Endothelial cell of umbilical vein (primary cell): ENCODE measurements at places on chromosomes 13 and 19. TPM values are rescaled to one million over a fixed set of nuclear protein-coding genes. Genes with fewer than 3 reads are reported as not detected.

The NLRP9 gene
- total RNA-seq = not detected in 2 replicates

The SMIM44 gene
- not detected in 2 replicates for total RNA-seq

The LACC1 gene
- 3.8 and 4.0 TPM in 2 replicates for total RNA-seq

The ZNF20 gene
- 0.35 and 0.88 TPM in 2 replicates for total RNA-seq

The TTC9B gene
- total RNA-seq = not detected in 2 replicates

The CDX2 gene
- not detected in 2 replicates for total RNA-seq

The MUC16 gene
- not detected in 2 replicates for total RNA-seq

The NLRP12 gene
- 0.58 and 0.73 TPM in 2 replicates for total RNA-seq

The PRTN3 gene
- not detected in 2 replicates for total RNA-seq

The SLC7A10 gene
- not detected in 2 replicates for total RNA-seq

The PLVAP gene
- 5.7 and 11.1 TPM in 2 replicates for total RNA-seq

GRCh38 chr13:28128030-28128429, 10.3 kb upstream of the PAN3 start:
- no peaks in the 10 kb centered on the region for H3K4me1 ChIP-seq
- no peaks in the 10 kb centered on the region for H3K36me3 ChIP-seq
- no peak overlapping the region for H3K4me3 ChIP-seq
- DNase-seq = no peak
- H3K27ac ChIP-seq = no peak overlapping the region

DNA sequence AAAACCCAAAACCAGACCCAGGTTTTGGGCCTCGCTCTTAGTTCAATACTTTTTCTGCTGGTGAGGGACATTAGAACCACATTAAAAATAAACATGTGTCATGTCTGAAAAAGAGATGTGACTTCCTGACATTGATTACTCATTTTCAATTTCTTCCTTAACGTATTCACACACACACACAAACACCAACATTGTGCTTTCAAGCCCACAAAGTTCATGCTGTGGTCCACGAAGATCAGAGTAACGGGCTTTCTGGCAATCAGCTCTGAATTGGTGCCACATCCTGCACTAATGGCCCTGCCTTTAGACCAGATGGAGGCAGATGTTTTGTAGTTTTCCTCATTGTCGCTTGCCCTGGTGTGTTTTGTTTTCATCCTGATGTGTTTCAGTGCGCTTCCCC, 47.9 kb upstream of the POMP start:
- no peak overlapping the region for H3K27ac ChIP-seq
- H3K4me1 ChIP-seq = peaks cover 8% of the 10 kb centered on the region
- H3K27me3 ChIP-seq = no peaks in the 10 kb centered on the region
- DNase-seq = no peak
- H3K4me3 ChIP-seq = no peak overlapping the region

GRCh38 chr19:48489608-48490216, 20.5 kb downstream of the CYTH2 start:
- peaks cover 3% of the 10 kb centered on the region for H3K27me3 ChIP-seq
- peak; percentile 65 for DNase-seq
- H3K36me3 ChIP-seq = no peaks in the 10 kb centered on the region
- no peak overlapping the region for H3K4me3 ChIP-seq
- peaks cover 13% of the 10 kb centered on the region for H3K4me1 ChIP-seq

- H3K27me3 ChIP-seq = no peaks in the 10 kb centered on the region
- no peak overlapping the region for H3K4me3 ChIP-seq
- peak overlapping the region; percentile 7 for H3K27ac ChIP-seq
- peak; percentile 56 for DNase-seq
These were observed 118.4 kb downstream of the COG6 start for GRCh38 chr13:39773833-39774232.

GRCh38 chr13:44516771-44517170, 59.4 kb downstream of the TSC22D1 start:
- no peaks in the 10 kb centered on the region for H3K4me1 ChIP-seq
- no peak for DNase-seq
- H3K36me3 ChIP-seq = no peaks in the 10 kb centered on the region
- H3K27ac ChIP-seq = no peak overlapping the region
- no peaks in the 10 kb centered on the region for H3K27me3 ChIP-seq

GRCh38 chr13:36370108-36370429, 23.9 kb upstream of the SPART start:
- H3K4me3 ChIP-seq = no peak overlapping the region
- DNase-seq = no peak
- H3K27ac ChIP-seq = no peak overlapping the region
- H3K4me1 ChIP-seq = no peaks in the 10 kb centered on the region
- no peaks in the 10 kb centered on the region for H3K36me3 ChIP-seq
- no peaks in the 10 kb centered on the region for H3K27me3 ChIP-seq

- no peak for DNase-seq
- H3K4me3 ChIP-seq = no peak overlapping the region
- H3K27ac ChIP-seq = no peak overlapping the region
- H3K36me3 ChIP-seq = no peaks in the 10 kb centered on the region
These were observed 969.7 kb downstream of the SLITRK1 start for GRCh38 chr13:82912564-82912963.

DNA sequence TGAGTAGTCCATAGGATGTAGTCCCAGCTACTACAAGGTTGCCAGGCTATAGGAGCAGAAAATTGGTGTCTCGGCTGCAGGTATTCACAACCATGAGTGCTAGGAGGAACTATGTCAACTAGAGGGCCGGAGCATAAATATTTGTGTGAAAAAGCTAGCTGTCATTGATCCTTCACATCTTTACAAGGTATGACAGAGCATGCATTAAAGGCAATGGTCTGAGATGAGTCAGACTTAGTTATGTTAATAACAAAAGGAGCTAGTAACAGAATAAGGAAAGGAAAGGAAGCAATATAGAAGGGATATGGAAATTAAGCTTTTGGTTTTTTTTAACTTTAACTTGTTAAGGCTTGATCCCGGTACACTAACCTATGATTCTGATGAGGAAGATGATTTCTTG, 40.9 kb upstream of the PSG9 start:
- H3K27ac ChIP-seq = no peak overlapping the region
- H3K4me1 ChIP-seq = no peaks in the 10 kb centered on the region
- no peak overlapping the region for H3K4me3 ChIP-seq

DNA sequence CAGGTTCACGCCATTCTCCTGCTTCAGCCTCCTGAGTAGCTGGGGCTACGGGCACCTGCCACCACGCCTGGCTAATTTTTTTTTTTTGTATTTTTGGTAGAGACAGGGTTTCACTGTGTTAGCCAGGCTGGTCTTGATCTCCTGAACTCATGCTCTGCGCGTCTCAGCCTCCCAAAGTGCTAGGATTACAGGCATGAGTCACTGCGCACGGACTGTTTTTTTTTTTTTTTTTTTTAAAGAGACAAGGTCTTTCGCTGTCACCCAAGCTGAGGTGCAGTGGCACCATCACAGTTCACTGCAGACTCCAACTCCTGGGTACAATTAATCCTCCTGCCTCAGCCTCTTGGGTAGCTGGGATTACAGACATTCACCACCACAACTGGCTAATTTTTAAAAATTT, 8.2 kb upstream of the ADAMTS10 start:
- no peak for DNase-seq
- no peaks in the 10 kb centered on the region for H3K27me3 ChIP-seq
- no peak overlapping the region for H3K4me3 ChIP-seq
- no peak overlapping the region for H3K27ac ChIP-seq
- no peaks in the 10 kb centered on the region for H3K36me3 ChIP-seq
- H3K4me1 ChIP-seq = no peaks in the 10 kb centered on the region

GRCh38 chr13:110517505-110518225, 43.9 kb downstream of the RAB20 start:
- no peaks in the 10 kb centered on the region for H3K4me1 ChIP-seq
- DNase-seq = no peak
- no peaks in the 10 kb centered on the region for H3K27me3 ChIP-seq
- peaks cover 3% of the 10 kb centered on the region for H3K36me3 ChIP-seq
- no peak overlapping the region for H3K4me3 ChIP-seq
- no peak overlapping the region for H3K27ac ChIP-seq

DNA sequence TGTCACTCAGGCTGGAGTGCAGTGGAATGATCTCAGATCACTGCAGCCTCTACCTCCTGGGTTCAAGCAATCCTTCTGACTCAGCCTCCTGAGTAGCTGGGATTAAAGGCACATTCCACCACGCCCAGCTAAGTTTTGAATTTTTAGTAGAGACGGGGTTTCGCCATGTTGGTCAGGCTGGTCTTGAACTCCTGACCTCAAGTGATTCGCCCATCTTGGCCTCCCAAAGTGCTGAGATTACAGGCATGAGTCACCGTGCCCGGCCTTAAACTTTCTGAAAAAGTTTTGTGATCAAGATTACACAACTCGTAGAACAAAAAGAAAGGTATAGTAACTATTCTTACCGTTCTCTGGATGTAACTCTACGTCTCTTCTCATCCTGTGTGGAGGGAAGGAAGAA, 21.2 kb downstream of the DNMT1 start:
- H3K4me1 ChIP-seq = no peaks in the 10 kb centered on the region
- H3K27ac ChIP-seq = no peak overlapping the region
- no peak overlapping the region for H3K4me3 ChIP-seq
- H3K27me3 ChIP-seq = no peaks in the 10 kb centered on the region
- H3K36me3 ChIP-seq = peaks cover 19% of the 10 kb centered on the region
- no peak for DNase-seq

GRCh38 chr19:2446381-2446780, 10.4 kb downstream of the LMNB2 start:
- no peak overlapping the region for H3K27ac ChIP-seq
- H3K36me3 ChIP-seq = peaks cover 3% of the 10 kb centered on the region
- H3K4me3 ChIP-seq = no peak overlapping the region

GRCh38 chr13:104895521-104895920, 1639.9 kb downstream of the EFNB2 start:
- no peak overlapping the region for H3K4me3 ChIP-seq
- no peak overlapping the region for H3K27ac ChIP-seq
- DNase-seq = no peak
- H3K27me3 ChIP-seq = no peaks in the 10 kb centered on the region
- H3K4me1 ChIP-seq = no peaks in the 10 kb centered on the region

GRCh38 chr13:99404005-99404755, 97.0 kb upstream of the GPR183 start:
- no peak for DNase-seq
- no peak overlapping the region for H3K4me3 ChIP-seq
- no peaks in the 10 kb centered on the region for H3K4me1 ChIP-seq
- no peak overlapping the region for H3K27ac ChIP-seq
- no peaks in the 10 kb centered on the region for H3K36me3 ChIP-seq

DNA sequence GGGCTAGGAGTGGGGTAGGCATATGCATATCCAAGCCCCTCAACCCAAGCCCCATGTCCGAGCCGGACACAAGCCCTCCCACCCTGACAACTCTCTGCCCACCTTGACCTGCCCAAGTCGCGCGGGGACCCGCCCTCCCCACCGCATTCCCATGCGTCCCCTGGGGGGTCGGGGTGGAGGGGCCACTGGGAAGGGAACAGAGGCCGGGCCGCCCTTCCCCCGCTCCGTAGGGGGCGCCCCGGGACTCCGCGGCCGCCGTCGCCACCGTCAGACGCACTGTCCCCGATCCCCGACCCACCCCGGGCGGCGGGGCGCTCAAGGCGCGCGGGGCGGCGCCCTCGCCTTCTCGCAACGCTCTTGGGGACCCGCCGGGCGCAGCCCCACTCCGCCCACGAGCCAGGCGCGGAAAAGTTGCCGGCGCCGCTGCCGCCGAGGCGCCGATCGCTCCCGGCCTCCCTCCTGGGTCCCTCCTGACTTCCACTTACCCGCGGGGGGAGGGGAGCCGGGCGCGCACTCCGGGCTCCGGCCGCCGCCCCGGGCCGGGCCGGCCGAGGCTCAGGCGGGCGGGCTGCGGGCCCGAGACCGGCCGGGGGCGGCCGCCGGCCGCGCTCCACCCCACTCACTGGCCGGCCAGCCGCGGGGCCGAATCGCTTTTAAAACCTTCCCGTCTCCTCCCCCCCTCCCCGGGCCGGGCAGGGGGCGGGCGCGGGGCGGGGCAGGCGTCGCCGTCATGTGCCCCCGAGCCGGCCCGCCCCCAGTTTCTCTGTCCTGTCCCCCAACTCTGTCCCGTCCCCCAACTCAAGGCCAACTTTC, 34.4 kb upstream of the NANOS3 start:
- H3K27me3 ChIP-seq = no peaks in the 10 kb centered on the region
- H3K4me1 ChIP-seq = peaks cover 34% of the 10 kb centered on the region
- H3K36me3 ChIP-seq = peaks cover 1% of the 10 kb centered on the region
- H3K27ac ChIP-seq = peak overlapping the region; percentile 94
- peak overlapping the region; percentile 38 for H3K4me3 ChIP-seq
- DNase-seq = peak; percentile 70

GRCh38 chr13:83272076-83272475, 610.2 kb downstream of the SLITRK1 start:
- DNase-seq = no peak
- no peaks in the 10 kb centered on the region for H3K36me3 ChIP-seq
- no peak overlapping the region for H3K4me3 ChIP-seq
- no peak overlapping the region for H3K27ac ChIP-seq
- H3K4me1 ChIP-seq = no peaks in the 10 kb centered on the region

DNA sequence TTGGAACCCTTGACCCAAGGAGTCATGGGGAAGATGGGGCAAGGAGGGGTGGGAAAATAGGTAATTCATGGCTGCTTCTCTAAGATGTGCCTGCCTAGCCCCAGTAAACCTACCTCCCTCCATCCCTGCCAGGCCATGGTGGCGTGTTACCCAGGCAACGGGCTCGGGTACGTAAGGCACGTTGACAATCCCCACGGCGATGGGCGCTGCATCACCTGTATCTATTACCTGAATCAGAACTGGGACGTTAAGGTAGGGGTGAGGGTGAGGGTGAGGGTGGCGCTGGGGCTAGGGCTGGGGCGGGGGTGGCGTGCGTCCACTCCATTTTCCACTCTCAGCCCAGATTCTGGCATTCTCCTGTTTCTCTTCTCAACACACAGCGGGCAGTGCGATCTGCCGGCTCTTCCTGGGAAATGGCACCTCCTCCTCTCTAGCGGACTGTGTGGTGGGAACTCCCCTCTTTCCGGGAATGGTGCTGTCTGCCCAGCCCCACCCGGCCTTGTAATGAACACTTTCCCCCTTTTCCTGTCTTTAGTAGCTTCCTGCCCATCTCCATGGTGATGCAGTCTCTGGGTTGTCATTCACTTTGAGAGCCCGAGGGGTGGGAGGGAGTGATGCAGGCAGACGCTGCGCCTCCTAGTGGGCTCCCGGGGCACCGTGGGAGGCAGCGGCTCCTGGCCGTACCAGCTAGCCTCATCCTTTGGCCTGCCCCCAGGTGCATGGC, 7.6 kb downstream of the EGLN2 start:
- no peak overlapping the region for H3K4me3 ChIP-seq
- H3K4me1 ChIP-seq = peaks cover 65% of the 10 kb centered on the region
- peak overlapping the region; percentile 35 for H3K27ac ChIP-seq
- peak; percentile 99 for DNase-seq

- H3K4me3 ChIP-seq = no peak overlapping the region
- H3K36me3 ChIP-seq = no peaks in the 10 kb centered on the region
- no peak overlapping the region for H3K27ac ChIP-seq
- DNase-seq = no peak
These were observed 9.8 kb upstream of the CEACAM18 start for GRCh38 chr19:51468545-51468920.
